ENCODE measurements at places on chromosomes 5 and 9.
A peak's percentile ranks its signal among the peaks of the same experiment; 100 is the strongest.

- no peak for DNase-seq
Measured at GRCh38 chr9:13568405-13568804, 288.9 kb upstream of the MPDZ start.

DNA sequence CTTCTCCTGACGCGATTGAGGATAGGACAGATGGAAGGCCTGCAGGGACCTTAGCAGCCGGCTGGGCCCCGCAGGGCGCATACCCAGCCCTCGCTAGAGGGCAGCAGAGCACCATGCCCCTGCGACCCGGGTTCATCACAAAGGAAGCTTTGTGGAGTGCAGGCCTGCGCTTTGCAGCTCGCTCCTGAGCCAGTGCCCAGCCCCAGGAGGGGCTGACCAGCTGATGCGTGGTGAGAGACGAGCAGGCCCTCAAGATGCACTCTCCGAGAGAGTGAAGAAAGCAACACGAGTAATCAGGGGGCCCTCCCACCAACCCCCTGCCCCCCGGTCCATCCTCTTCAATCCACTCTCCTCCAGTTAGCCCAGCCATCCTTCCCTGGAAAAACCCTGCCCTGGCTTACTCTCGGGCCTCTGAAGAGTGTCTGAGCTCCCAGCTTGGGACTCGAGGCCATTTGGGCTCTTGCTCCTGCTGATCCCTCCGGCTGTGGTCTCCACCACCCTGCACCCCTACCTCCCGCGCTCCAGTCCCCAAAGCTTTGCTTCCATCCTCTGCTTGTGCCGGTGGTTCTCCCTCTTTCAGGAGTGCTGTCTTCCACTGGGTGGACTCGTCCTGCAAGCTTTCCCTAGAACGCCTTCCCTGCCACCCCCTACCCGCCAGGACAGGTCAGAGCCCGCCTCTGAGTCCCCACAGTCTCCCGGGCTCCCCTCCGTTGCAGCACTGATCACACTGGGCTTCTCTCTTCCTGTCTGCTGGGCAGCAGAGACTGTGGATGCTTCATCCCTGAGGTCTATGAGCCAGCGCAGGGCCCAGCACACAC is 9.1 kb upstream of the KIF12 start:
- DNase-seq = peak; percentile 52

GRCh38 chr5:78589923-78590322 is 58.6 kb downstream of the LHFPL2 start:
- no peak for DNase-seq

- no peak for DNase-seq
Measured at GRCh38 chr9:5971740-5972139, 43.7 kb downstream of the RANBP6 start.

GRCh38 chr5:35009019-35009418 is 38.7 kb downstream of the AGXT2 start:
- no peak for DNase-seq

DNA sequence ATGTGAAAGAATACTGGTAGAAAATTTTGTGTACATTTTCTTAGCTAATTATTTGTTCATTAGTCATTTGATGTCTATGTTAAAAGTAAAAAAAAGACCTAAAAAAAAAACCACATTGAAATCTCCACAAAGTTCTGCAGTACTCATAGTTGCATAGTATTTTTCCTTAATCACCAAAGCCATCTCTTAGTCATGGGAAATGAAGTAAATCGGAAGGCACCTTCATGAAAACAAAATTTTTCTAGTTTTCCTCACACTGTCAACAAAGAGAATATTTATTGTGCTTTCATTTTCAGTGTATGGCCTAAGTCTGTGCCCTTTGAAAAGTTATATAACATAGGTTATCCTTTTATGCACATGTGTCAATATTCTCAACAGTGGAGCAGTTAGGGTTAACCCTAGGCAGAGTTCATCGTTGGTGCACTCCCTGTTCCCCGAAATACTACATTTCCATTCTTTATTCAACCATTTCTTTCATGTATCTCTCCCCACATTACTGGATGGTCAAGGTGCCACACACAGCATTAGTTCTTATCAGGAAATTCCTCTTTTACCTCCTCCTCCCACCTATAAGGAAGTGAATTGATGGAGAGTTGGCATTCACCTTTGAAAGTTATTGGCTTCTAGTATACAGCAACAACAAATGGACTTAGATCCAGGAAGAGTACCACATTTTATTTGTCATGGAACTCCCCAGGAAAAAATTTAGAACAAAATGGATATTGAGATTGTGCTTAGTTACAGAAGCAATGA is 93.1 kb downstream of the NUDT12 start:
- no peak for DNase-seq

DNA sequence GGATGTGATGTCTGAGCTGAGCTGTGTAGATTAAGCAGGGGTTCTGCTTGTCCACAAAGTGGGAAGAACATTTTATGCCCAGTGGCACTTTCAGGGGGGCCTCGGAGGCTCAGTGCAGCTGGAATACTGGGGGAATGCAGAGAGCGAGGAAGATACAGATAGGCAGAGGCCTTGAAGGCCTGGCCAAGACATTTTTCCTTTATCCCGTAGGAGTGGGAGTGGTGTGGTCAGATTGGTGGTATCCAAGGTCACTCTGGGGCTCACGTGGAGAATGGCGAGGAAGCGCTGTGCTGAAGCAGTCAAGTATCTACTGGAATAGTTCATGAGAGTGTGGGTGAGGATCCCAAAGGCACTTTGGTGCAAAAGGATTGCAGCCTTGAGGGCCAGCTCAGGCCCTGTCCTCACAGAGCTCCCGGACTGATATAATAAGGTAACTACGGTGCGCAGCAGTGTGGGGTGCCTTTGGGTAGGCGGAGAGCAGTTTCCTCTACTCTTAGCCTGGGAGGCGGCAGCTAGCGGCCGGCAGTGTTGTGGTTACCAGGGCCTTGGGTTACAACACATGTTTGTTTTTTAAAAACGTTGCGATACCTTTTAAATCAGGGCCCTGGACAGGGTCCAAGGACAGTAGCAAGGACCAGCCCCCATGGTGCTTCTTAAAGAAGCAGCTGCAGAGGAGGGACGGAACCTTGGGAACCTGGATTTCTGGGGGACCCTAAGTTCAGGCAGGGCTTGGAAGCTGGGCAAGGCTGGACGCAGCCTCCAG is 10.8 kb upstream of the CCDC69 start:
- no peak for DNase-seq

DNA sequence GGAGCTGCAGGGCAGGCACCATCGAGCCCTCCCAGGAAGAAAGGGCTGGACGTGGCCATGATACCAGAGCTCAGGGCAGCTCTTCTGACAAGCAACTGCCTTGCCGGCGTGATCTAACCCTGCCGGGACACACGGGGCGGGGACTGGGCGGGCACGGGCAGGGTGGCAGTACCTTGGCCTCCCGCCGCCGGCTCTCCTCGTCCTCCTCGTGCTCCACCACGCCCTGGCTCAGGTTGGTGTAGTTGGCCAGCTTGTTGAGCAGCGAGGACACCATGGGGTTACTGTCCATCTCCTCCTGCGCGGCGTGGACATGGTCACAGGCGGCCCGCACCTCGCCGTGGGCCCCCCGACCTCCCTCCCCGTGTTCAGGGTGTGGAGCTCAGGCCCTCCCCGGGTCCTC is 18.5 kb downstream of the SLC12A7 start:
- DNase-seq = no peak

DNA sequence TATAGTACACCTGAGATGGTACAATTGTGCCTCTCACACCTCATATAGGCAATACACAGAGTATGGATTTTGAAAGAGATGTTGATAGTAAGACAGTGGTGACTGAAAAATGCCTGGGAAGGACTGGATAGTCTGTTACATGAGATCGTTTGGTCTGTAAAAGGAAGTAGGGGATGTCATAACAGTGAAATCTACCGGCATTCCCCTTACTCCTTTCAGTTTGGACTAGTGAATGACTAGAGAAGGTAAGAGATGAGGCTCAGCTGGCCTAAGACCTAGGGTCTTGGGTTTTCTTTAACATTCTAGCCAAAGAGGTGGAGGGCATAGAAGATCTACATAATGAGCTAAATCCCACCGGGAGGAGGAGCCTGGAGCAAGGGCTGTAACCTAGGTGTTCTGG is 8.1 kb downstream of the TAL2 start:
- DNase-seq = no peak

DNA sequence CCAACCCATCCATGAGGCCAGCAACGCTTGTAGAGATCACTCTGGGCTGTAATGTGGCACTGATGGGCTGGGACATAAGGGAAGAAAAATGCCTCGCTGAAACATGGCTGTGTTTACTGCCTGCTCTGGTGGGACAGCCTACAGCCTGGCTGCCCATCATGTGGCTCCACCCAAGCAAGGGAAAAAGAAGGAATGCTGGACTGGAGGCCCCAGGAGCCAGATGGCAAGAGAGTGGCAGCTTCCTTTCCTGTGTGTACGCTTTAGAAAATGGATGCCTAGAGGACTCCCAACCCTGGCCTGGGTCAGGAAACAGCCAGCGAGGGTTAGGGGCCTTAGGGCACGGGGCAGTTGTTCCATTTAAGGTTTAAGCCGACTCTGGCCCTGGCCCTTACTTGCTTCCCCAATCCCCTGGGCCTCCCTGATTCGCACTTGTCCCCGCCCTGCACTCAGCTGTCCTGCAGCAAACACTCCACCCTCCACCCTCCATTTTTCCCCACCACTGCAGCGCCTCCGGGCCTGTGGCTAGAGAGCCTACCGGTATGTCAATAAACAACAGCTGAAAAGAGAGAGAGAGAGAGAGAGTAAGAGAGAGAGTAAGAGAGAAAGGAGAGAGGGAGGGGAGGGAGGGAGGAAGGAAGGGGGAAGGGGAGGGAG is 819.4 kb downstream of the SEMA5A start:
- no peak for DNase-seq

- no peak for DNase-seq
Measured at GRCh38 chr5:15008476-15008875, 136.9 kb upstream of the ANKH start.

GRCh38 chr5:59685793-59686192 is 207.7 kb downstream of the PDE4D start:
- DNase-seq = no peak

DNA sequence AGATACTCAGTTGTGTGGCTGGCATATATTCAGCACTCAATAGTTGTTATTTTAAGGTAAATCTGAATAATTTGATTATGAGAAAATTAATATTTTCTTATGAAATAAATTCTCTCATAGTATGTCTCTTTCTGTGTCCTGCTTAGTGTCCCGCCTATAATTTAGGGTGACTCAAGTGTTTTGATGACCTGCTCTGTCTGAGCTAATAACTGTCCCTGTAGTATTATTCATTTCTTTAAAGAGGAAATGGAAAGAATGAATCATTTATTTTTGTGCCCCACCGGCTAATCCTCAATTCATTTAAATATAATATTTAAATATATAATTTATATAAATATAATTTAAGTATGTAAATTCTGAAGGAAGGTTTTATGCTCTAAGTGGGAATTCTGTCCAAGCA is 4.1 kb downstream of the SLC1A1 start:
- DNase-seq = no peak

DNA sequence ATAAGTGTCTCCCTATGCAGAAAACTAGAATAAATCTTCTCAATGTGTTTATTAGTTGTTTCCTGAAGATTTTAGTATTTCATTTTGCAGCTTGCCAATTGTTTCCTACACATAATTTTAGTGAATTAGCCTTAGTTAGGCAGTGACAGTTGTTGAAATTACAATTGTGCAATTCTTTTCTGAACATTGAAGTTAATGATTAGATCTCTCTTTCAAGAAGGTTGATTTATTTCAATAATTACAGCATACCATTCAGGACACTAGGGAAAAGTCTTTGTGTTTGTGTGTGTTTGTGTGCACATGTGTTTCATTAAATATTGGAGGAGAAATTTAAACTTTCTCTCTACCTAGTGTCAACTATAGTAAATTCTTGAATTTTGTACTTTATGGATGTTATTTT is 199.6 kb upstream of the MPDZ start:
- DNase-seq = no peak

DNA sequence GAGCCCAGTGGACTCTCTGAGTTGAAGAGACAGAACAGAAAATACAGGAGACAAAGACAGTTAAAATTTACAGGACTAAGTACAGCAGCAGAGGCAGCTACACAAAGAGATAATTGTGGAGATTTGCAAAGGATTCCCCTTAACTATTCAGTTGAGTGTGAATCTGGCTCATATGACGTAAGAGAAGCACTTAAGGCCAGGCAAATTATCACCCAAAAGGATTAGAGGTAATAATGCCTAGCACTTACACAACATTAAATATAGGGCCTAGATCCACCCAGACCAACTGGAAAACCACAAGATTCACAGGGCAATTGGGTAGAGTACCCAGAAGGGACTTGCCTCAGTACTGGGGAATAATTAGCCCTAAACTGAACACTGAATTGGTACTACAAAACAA is 41.3 kb downstream of the ADAMTS6 start:
- no peak for DNase-seq

- no peak for DNase-seq
Measured at GRCh38 chr5:172007175-172008110, 1.0 kb upstream of the FBXW11 start.

DNA sequence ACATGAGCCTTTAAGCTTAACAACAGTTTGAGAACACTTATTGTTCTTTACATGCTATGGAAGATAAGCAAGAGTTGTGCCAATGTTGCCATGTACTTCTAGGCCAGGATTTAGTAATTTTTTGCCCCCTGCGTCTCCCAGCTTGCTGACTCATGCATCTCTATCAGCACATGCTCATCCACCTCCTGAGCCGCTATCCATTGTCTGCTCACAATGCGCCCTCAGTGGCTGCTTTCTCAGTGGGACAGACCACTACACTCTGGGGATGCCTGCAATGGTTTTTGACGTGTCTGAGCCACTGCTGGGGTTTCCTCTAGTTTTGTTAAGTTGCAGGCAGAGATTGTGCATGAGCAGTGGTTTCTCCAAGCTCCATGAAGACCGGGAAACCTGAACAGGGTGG is 50.9 kb upstream of the PHF2 start:
- no peak for DNase-seq

- DNase-seq = no peak
Measured at GRCh38 chr5:181265092-181265671, 4.2 kb upstream of the TRIM52 start.

DNA sequence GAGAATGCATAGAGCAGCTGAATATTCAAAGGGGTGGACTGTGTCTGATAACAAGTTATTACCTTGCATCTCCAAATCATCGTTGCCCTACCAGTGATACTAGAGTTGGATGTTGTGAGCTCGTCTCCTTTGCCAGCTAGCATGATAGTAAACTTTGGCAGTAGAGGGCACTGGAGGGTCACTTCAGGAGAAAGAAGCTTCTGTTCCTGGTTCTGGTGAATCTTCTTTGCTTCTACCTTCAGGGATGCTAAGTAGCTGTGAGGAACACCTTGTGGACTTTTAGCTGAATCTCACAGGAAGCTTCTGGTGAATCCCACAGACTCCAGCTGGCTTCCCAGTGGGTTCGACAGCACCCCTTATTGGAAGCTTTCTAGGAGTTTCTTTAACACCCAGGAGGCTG is 626.6 kb upstream of the SGCD start:
- DNase-seq = no peak

GRCh38 chr5:124570285-124571035 is 176.0 kb downstream of the ZNF608 start:
- DNase-seq = no peak

GRCh38 chr9:92402826-92403745 is 1.3 kb downstream of the OGN start:
- no peak for DNase-seq

DNA sequence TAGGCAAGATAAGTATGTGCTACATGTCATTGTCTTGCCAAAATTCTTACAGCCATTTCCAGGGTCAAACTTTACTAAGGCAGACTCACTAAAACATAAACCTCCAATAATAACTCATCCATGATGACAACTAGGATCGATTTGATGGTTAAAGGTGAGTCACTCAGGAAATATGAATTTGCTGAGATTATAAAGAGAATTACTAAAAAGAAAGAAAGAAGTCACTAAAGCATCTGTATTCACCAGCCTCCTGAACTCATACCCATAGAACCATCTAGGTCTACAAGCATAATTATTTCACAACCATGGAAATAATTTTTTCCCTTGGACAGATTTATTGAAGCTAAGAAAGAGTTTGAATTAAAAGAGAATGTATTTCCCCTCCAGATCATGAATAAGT is 258.6 kb downstream of the TLE1 start:
- no peak for DNase-seq
